ENCODE measurements at places on chromosomes 5 and 9.

GRCh38 chr5:130032807-130033206 is 128.5 kb downstream of the CHSY3 start:
- DNase-seq: no peak

- DNase-seq: no peak
Observed at GRCh38 chr9:34633851-34634550, 3.6 kb downstream of the SIGMAR1 start.

- DNase-seq: no peak
Observed at GRCh38 chr9:137293482-137294090, 8.5 kb downstream of the NRARP start.

GRCh38 chr5:82641331-82642003 is 363.3 kb upstream of the RPS23 start:
- DNase-seq: peak; percentile 76

GRCh38 chr5:34957857-34958690 is 28.7 kb downstream of the DNAJC21 start:
- no peak for DNase-seq

- DNase-seq: no peak
Observed at GRCh38 chr9:7123743-7124142, 366.0 kb downstream of the KDM4C start.
